Hematopoietic multipotent progenitor cell treated with erythropoietin and hydrocortisone succinate and interleukin-3 and kit ligand, for 15 days (in vitro differentiated cells): ENCODE measurements at places on chromosomes 16 and 17.

- DNase-seq = no peak
Observed at GRCh38 chr17:63735691-63736090, 5.9 kb downstream of the STRADA start.

DNA sequence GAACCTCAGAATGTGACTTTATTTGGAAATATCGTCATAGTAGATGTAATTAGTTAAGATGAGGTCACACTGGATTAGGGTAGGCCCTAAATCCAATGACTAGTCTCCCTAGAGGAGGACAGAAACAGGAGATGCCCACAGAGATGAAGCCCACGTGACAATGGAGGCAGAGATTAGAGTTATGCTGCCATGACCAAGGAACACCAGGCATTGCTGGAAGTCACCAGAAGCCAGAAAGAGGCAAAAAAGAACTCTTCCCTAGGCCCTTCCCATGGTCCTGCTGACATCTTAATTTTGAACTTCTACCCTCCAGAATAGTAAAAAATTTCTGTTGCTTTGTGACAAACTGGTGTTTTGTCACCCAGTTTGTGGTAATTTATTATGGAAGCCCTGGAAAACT is 49.6 kb downstream of the IKZF3 start:
- no peak for DNase-seq

- DNase-seq = no peak
Observed at GRCh38 chr17:69423450-69423849, 9.0 kb downstream of the MAP2K6 start.

GRCh38 chr17:77695386-77695785 is 263.1 kb upstream of the TNRC6C start:
- DNase-seq = no peak

GRCh38 chr16:86568677-86569623 is 2.3 kb downstream of the FOXC2 start:
- DNase-seq = no peak

GRCh38 chr17:59155439-59156177 is at the start of gene PRR11:
TSS of gene PRR11 (plus strand) at chr17:59155746. CDS start at chr17:59169753, 14,007 bp downstream.
- peak; percentile 99 for DNase-seq

DNA sequence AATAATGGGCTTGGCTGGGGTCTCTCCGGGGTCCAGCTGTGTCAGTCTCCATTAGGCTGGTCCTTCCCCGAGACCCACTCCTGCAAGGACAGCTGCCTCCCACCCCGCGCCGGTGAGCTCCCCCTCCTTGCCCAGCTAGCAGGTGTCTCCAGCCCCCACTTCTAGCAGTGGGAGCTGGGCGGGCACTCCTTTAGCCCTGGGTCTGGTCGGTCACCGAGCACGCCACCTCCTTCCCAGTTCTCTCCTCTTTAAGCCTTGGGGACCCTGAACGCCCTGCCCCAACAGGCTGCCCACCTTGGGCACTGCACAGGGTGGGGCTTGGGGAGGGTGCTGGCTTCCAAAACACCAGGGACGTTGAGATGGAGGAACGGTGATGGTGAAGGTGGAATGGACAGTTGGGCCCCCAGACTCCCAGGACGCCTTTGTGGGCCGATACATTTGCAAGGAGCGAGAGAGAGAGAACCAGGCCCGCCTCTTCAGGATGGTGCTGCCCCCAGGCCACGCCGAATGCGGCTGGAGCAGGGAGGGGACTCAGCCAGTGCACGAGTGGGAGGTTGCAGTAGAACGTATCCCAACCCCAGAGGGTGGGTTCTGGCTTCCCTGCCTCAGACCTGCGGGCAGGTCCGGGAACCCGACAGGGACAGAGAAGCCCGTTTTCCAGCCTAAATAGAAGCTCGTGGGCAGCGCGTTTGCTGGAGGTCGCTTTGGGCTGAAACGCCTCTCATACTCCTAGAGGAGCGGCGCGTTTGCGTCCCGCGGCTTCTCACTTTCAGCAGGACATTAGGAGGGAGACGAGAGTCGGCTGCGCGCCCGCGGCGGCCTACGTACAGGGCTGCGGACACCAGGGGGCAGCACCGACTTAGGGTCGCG is 10.7 kb downstream of the TBX2 start:
- peak; percentile 51 for DNase-seq

DNA sequence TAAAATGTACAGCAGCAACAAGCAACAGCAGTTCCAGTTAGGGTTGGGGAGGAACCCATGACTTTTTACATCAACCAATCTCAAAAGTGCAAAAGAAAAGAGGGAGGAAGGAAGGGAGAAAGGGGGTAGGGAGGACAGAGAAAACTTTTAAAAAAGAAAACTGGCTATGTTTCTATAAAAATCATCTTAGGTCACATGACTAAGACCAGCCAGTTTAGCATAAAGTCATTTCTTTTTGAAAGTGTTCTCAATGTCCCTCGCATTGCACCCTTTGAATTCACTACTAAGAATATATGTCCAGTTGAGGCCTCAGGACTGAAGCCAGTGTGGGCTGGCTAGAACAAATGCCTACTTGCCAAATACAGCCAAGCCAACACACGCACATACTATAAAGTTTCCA is 28.9 kb downstream of the DCUN1D3 start:
- DNase-seq = no peak

GRCh38 chr17:40178660-40179059 is 1.4 kb downstream of the RAPGEFL1 start:
- DNase-seq = no peak

DNA sequence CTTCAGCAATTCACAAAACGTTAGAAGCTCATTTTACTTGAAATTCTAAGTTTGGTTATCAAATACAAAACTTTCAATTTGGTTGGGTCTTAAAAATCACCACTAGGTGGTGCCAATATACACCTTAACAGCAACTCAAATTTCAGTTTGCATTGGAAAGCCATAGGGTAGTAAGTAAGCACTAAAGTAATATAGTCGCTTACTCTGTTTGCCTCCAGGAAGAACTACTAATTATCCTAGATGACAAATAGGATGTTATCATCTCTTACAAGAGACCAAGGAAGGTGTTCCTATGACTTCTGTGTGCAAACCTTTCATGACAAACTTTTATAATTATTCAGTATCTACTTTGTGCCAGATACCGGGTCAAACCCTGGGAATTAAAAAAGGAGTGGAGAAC is 93.3 kb downstream of the MYO1D start:
- DNase-seq = peak; percentile 85

GRCh38 chr16:84080378-84080777 is 36.4 kb downstream of the MBTPS1 start:
- no peak for DNase-seq

DNA sequence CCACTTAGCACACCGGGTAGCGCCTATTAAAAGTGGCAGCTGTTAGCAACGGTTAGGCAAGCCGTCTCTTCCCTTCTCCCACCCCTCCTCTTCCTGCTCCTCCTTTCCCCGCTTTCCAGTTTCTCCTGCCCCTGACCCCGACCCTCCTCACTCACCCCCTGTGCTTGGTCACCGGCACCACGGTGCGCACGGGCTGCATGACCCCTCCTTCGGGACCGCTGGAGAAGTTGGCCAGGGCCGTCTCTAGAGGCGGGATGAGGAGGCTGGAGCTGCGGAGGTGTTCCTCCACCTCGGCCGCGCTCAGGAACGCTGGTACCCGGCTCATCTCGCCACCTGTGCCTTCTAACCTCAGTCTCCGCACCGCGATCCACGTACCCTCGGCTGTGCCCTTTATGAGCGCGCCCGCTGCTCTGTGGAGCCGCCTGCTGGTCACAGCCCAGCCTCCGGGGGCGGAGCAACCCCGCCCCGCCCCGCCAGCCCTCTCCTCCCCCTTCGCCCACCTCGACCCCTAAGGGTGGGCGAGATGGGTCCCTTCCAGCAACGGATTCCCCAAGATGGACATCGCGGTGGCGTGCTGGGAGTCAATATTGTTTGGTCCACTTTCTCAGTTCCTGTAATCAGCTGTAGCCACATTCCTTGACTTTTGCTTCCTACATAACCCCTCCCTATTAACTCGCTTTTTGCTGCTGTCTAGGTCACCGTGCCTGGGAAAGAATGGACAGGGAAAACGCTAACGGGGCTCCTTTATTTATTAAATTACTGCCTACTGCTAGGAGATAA is at the start of gene CRYM:
Gene CRYM, minus strand, starts transcription at position 364 of the 780 bp plus-strand sequence. Its CDS starts 39 bp downstream, at position 325.
- peak; percentile 40 for DNase-seq

DNA sequence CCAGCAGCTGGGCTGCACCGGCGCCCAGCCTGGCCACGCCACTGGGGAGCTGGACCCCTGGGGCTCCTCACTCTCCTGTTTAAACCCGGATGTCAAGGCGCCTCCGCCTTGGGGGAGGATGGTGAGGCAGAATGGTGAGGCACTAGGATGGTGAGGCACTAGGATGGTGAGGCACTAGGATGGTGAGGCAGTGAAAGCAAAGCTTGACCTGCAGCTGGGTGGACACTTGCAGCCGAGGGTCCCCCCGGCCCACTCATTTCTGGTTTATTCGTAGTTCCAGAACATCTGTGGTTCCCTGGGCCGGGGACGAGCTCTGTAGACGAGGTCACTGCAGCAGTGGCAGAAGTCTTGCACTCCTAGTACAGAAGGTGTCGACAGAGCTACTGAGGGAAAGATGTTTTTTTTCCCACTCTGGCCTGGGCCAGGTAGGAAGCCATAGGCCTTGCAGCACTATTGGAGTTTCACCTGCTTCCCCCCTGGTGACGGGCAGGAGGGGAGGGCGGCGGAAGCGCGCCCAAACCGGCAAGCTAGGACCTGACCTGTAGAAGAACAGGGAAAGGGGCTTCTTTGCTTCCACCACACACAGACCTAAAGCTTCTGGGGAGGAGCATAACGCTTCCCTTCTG is 1.1 kb upstream of the HNF1B start:
- DNase-seq = no peak

- no peak for DNase-seq
Observed at GRCh38 chr16:15808071-15808470, 48.8 kb downstream of the MYH11 start.

DNA sequence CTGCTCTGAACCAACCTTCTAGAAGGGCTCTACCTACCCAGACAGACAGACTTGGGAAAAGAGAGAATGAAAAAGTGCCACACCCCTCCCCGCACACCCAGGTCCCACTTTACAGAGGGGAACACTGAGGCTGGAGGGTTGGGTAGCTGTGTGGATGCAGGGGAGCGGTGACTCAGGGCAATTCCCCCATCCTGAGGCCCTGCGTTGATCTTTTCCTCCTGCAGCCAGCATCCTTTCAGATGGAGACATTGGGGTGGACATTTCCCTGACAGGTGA is 10.0 kb downstream of the CETP start:
- no peak for DNase-seq
